ENCODE measurements at places on chromosomes 3 and 15.

GRCh38 chr3:170327040-170327808, 30.3 kb upstream of the SKIL start:
- DNase-seq, result no peak

DNA sequence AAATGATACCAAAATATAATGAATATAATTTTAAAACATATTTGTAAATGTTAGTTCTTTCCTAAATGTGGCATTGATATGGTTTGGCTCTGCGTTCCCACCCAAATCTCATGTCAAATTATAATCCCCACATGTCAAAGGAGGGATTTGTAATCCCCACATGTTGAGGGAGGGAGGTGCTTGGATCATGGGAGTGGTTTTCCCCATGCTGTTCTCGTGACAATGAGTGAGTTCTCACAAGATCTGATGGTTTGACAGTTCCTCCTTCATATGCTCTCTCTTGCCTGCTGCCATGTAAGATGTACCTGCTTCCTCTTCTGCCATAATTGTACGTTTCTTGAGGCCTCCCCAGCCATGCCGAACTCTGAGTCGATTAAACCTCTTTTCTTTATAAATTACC, 12.0 kb downstream of the CGGBP1 start:
- no peak for DNase-seq

GRCh38 chr15:41133454-41133853, 17.4 kb upstream of the INO80 start:
- DNase-seq, result no peak

DNA sequence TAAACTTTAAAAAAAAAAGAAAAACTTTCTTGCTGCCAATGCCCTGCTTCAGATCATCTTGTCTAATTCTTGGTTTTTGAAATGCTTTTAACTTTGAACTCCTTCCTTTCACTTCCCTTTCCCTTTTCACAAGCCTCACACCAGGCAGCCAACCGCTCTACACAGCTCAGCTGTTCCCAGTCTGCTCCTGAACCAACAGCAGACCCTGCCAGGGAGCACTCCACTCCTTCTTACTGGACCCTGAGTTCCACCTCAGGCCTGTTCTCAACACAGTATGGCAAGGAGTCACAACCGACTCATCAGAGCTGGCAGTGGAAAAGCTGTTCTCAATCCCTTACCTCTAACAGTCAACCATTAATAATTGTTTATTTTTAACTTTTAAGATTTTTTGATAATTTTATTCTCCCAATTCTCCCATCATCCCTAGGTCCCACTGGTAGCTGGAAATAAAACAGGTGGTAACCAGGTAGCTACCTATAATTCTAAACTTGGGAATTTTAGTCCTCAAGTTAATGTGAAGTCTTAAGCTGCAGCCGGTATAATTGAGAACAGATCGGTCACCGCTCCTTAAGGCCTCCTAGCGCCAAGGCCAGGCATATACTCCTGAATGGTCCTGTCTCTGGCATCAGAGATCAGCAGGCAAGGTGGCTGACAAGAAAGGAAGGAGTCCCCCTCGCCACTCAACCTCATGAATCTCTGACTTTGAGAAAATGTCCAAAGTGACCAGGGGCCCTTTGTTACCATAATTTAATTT, 43.9 kb downstream of the BOC start:
- DNase-seq, result no peak

- DNase-seq, result no peak
Observed at GRCh38 chr3:126569390-126569975, 10.8 kb upstream of the C3orf22 start.

Measured in activated T-cell treated with anti-CD3 and anti-CD28 coated beads for 48 hours (primary cell).